ENCODE measurements at places on chromosomes 2 and 18. TPM values are rescaled to one million over a fixed set of nuclear protein-coding genes. Genes with fewer than 3 reads are reported as not detected.

The ACMSD gene
- total RNA-seq: not detected

- no peak for DNase-seq
These were observed 17.1 kb upstream of the ANTXR1 start for GRCh38 chr2:68995916-68996315.

- no peak for DNase-seq
These were observed 84.3 kb upstream of the FZD7 start for GRCh38 chr2:201949181-201949926.

GRCh38 chr2:70498054-70498453, 55.6 kb downstream of the TGFA start:
- no peak for DNase-seq

DNA sequence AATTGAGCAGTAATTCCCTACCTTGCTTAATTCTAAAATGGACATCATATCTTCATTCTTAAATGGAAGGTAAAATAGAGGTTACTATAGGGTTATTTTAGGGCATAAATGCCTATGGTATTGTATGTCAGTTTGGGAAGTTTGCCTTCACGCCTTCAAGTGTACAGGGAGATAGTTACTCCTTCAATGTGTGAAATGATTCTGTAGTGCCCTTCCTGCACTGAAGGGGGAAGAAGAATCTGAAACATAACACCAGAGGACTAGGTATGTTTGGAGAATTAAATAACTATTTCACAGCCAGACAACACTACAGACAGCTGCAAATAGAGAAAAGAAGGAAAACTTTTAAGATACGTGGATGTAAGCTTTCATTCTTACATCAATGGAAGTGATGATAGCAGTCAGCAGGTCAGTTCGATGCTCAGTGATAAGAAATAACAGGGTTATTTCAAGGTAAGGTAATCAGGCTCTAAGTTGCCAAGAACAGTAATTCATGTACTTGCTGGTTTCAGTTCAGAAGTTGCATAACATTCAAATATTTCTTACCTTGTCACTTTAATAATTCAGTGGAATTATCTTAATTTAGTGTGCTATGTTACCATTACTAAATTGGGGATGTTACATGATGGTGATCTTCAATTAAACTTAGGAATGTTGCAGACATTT, 4.0 kb downstream of the PKP4 start:
- no peak for DNase-seq

Measured in heart right ventricle (tissue), 16 donors.